ENCODE measurements at places on chromosomes 3 and 15.

DNA sequence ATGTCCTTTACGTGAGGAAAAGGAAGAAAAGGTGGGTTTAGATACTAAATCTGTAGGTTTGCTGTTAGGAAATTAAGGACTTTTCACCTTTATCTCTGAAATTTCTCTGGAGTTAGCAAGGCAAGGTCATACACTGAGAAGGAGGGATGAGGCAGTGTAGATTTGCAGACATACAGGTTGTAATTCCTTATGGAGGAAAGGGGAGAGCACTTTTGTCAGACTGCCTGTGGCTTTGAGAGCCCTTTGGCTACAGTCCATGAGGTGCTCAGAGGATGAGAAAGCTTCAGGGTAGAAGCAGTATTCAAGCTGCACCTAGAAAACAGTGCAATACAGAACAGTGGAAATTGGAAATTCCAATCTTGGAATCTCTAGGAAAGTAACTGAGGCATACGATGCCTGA, 8.3 kb downstream of the RPL14 start:
- no peak for DNase-seq

- DNase-seq, result no peak
Measured at GRCh38 chr3:176850498-176850897, 346.8 kb downstream of the TBL1XR1 start.

DNA sequence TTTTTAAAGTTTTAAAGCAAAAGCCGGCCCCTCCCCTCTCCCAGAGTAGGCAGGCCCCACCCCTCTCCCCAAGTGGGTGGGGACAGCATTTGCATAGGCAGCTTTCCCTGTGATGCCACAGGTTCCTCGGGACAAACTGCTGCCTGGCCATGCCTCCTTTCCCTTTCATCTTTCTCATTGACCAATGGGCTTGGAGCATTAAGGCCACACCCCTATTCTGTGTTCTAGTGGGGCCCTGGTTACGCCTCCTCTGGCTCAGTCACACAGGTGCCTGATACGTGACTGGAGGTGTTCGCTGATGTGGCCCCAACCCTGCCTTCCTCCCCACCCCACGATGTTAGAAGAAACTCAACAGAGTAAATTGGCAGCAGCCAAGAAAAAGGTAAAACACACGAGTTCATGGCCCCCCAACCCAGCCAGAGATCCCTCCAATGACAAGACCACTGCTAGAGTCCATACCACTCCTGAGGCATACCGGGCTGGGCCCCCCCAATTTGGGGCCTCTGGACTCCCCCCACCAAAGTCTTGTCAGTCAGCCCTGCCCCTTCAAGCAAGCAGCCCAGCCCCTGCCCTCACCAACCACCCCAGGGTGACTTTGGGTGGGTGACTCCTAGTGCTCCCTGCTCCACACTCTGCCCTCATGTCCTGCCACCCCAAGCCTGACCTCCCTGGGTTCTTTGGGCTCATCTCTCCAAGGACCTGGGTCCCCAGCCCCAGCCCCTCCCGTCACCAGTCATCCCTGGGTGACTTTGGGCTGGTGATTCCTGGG, 62.8 kb upstream of the CSPG4 start:
- DNase-seq, result no peak

GRCh38 chr15:93185796-93186195, 96.8 kb upstream of the RGMA start:
- DNase-seq, result no peak

DNA sequence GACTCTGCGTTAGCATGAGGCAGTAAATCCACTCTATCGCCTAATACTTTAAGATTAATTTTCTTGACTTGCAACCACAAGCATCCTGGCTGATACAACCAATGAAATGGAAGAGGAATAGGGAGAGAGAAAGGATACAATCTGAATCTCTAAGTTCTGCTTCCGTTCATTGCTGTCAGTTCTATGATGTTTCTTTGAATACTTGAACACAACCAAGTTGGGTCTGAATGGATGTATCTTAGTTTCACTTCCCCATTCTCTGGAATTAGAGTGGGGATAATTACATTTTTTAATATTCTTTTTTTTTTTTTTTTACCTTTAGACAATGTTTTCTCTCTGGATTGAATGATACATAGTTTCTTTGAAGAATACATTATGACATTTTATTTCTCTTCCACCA, 22.9 kb downstream of the PDE8A start:
- no peak for DNase-seq

GRCh38 chr15:77846360-77846759, 213.6 kb upstream of the LINGO1 start:
- no peak for DNase-seq

- no peak for DNase-seq
Measured at GRCh38 chr3:39166932-39167532, 13.6 kb upstream of the CSRNP1 start.

DNA sequence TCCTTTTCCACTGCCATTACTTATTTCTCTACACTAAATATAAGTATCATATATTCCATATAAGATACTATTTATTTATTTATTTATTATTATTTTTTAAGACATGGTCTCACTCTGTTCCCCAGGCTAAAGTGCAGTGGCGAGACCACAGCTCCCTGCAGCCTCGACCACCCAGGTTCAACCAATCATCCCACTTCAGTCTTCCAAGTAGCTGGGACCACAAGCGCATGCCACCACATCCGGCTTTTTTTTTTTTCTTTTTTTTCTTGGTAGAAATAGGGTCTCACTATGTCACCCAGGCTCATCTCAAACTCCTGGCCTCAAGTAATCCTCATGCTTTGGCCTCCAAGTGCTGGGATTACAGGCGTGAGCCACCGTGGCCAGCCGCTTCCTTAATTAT, 56.6 kb downstream of the TP53BP1 start:
- no peak for DNase-seq

- DNase-seq, result no peak
Measured at GRCh38 chr3:134369231-134369741, 5.0 kb downstream of the AMOTL2 start.

GRCh38 chr3:76497636-76498035, 542.3 kb upstream of the ROBO2 start:
- peak; percentile 5 for DNase-seq

DNA sequence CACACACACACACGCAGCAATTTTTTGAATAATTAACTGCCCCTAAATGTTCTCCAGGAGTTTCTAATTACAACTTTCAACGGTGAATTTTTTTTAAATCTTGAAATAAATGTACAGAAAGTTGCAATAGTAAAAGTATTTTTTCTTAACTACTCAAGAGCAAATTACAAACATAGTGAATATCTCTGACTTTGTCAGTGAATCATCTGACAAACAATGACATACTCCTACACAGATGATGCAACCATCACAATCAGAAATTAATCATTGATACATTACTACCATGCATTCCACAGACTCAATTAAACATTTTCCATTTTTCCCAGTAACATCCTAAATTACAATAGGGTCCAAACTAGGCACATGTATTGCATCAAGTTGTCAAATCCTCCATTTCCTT, 597.3 kb downstream of the NAALADL2 start:
- no peak for DNase-seq

DNA sequence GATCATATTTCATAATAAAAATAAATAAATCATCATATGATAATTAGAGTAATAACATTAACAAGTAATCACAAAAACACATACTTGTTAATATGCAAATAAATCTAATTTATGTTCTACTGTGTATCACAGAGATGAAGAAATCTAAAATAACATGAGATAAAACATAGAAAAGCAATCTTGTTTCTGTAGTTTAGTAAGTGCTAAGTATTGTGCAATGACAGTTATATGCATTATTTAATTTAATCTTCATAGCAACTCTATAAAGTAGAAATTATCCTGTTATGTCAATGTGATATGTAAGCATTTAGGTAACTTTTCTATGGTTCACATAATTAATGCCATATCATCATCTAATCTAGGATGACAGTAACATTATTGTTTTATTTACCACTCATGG, 108.2 kb upstream of the KCNMB2 start:
- DNase-seq, result no peak

- no peak for DNase-seq
Measured at GRCh38 chr15:84601555-84601838, 688 bp downstream of the ZSCAN2 start.

DNA sequence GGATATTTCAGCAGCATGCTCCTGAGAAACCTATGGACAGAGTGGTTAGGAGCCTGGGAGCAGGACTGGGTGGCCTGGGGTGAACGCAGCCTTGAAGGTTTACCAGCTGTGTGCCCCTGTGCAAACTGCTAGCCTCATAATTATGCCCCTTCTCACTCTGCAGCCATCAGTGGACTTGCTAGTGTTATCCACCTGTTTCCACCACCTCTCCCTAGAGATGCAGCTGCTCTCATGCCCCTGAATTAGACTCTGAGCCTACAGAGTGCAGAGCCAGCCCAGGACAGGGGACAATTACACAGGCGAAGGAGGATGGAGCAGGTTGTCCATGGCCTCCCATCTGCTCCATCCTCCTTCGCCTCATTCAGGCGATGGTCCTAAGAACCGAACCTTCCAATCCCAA, 175.9 kb downstream of the ATP10A start:
- no peak for DNase-seq

DNA sequence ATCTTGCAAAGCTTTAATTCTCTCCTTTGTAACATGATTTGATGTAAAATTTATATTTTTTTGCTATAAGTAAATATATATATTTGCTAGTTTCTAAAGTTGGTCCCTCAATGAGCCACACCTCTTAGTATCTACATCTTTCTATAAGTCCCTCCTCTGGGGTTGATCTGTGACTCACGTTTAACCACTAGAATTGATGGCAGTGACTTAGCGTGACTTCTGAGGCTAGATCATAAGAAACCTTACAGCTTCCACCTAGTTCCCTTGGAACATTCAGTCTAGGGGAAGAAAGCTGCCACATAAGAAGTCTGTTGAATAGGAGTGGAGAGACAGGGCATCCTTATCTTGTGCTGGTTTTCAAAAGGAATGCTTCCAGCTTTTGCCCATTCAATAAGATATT, 56.6 kb upstream of the TNIK start:
- DNase-seq, result no peak

DNA sequence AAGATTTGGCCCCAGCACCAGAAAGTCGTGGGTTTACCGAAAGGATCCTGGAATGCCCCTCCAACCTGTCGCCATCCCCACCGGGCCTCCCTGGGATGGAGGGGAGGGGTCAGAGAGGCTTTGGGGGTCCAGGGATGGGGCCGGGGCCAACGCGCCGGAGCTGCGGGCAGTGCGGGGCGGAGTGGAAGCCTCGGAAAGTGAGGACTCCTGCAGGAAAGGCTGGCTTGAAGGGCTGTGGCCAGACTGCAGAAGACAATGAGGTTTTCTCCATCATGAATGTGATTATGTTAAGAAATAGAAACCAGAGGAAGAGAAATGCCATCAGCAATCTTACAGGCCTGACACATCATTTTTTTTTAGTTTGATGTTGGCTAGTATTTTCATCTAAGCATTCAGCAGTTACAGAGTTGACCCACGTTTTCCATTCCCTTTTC, 738 bp downstream of the YEATS2 start:
- peak; percentile 51 for DNase-seq

- no peak for DNase-seq
Measured at GRCh38 chr15:50496692-50497091, 49.8 kb downstream of the USP50 start.

DNA sequence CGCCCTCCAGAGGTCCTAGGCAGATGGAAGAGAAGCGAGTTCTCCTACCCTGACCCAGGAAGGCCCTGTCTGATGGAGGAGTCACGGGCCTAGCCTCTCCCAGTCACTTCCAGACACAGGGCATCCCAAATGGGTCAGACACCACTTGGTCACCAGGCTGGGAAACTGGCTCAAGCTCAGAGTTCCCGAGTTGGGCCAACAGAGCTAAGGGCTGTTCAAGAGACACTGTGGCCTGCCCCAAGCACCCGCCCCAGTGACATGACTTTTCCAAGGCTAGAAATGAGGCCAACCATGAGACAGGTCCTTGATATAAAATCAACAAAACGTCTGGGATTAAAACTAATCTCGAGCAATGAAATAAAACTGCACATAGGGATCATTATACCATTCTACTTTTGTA, 113.8 kb downstream of the IQSEC1 start:
- DNase-seq, result no peak

All from nephron progenitor cell (in vitro differentiated cells).